Activated T-cell treated with anti-CD3 and anti-CD28 coated beads for 4 hours (primary cell): ENCODE measurements at places on chromosomes 7 and 10.

DNA sequence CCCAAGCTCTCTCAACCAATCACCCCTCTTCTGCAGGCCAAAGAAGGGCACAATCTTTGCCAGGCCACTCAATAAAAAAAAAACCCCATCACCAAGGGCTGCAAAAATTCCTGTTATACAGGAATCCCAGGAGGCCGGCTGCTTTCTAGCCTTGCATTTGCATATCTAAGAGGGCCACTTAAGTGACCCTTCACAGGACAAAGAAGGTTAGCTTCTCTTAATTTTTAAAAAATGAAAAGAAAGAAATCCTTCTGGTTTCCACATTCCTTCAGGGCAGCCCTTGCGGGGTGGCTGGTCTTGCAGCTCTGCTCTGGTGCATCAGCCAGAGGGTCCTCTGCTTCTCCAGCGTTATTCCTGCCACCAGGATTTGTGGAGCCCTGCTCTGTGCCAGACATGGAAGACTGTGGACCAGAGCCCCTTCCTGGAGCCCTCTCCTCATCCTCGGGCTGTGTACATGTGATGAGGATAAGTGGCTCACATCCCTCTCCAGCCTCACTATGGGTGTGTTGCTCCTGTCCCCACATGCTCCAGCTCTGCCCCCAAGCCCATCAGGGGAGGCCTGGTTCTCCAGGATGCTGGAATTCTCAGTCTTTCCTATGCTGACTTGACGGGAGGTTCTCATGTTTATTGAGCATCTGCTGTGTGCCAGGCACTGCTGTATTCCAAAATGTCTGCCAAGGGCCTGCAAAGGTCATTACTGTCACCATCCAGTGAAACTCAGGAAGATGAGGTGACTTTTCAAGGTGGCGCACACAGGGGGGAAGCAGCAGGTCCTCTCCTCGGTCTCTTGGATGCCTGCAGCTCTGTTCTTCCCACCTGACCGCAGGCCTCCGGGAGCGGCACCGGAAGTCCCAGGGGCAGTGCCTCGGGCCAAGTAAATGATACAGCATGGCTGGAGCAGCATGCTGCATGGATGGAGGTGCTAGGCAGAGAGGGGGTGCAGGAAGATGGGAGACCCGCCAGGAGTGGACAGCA is 67.7 kb downstream of the ARHGAP22 start:
- DNase-seq: no peak

- no peak for DNase-seq
Measured at GRCh38 chr10:70359017-70359550, 23.3 kb downstream of the LRRC20 start.

DNA sequence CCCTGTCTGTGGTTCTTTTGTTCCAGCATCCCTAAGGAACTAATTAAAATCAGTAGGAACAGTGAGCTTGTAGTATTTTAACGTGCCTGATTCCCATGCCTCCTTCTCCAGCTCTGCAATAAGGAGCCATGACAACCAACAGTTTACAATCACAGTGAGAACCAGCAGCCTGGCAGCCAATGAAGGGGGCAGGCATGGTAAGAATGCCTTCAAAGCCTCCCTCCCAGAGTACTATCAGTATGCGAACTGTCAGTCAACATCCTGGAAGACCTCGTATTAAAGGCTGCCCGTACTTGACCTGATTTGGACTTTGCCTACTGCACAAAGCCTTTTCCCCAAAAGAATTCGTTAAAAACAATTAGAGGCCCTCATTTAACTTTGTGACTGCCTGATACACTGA is 7.7 kb downstream of the ZPBP start:
- DNase-seq: no peak

GRCh38 chr7:27164045-27164366 is 1.3 kb downstream of the HOXA9 start:
- no peak for DNase-seq

GRCh38 chr7:106012935-106013439 is 49.9 kb downstream of the CDHR3 start:
- DNase-seq: no peak
